Stimulated activated CD8-positive, alpha-beta memory T cell treated with anti-CD3 and anti-CD28 coated beads, Interleukin-12 subunit alpha, Interleukin-12 subunit beta, amount 100 ng/mL, for 1 hour (primary cell): ENCODE measurements at places on chromosomes 16 and 17.

DNA sequence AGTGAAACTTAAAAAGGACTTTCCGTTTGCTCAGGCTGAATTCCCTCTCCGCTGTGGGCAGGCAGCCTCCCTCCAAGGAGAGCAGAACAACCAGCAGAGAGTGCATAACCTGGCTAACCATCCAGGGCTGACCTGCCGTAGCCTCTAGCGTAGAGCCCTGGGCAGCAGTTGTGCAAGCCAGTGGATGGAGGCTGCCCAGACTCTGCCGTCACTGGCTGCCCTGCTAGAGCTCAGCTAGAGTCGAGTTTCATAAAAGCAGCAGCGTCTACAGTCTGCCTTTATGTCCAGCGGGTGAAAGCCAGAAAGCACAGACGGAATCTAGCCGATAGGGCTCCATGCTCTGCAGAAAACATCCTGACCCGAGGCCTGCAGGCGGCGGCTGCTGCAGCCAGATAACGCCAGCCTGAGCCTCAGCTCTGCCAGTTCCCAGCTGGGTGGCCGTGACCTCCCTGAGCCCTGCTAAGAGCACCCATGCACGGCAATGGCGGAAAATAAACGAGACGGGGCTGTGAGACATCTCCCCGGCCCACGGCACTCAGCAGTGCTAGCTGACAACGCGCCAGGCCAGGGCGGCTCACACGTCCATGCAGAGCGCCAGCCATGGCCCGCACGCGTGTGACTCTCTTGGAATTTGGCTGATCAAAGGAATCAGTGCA, 231.3 kb downstream of the ENGASE start:
- no peak for DNase-seq

DNA sequence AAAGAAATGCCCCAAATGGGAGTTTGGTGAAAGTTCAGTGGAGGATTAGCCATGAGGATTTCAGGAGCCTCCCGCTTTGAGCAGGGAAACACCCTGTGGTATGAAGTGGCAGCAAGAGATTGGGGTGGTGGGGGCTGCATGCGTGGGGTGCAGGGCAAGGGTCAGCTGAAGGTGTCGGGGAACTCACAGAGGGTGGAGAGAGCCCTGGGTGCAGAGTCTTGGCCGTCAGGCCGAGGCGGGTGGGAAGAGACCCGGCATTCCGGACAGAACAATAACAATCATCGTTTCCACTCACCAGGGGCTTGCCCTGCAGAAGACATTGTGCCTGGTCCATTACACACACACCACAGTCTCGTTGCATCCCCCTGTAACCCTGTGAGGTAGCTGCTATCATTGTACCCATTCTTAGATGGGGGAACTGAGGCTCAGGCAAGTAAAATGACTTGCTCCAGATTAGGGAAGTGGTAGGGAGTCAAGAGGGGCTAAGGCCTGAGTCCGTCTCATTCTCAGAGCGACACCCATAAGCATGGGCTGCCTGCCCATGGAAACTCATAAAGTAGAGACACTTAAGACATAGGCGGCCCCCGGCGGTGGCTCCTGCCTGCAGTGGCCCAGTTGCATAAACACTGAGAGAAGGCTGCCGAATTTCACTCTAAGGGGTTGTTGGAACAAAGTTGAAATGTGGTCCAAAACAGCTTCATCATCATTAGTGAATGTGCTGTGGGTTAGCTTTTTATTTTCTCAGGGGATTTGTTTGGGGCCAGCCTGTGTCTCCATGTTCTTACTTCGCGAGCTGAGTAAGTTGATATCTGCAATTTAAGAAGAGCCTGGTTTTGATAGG, 93.3 kb downstream of the CMIP start:
- DNase-seq: no peak

DNA sequence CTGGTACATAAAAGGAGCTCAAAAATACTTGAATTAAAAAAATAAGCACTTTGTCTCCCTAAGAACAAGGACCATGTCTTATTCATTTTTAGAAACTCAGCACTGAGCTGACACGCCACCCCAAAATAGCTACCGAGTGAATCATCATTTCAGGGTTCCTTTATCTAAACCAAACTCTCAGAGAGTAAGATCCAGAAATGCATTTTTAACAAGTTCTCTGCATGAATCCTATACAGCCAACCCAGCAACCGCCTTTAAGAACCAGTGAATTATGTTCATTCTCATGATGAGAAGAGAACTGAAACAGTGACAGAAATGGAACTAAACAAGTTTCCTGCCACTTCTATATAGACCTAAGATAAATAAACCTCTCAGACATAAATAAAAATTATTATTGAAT, 8.7 kb downstream of the C16orf87 start:
- no peak for DNase-seq

- DNase-seq: no peak
These were observed 8.7 kb upstream of the UBE2G1 start for GRCh38 chr17:4375039-4375748.
